ENCODE measurements at places on chromosomes 6 and 20.

GRCh38 chr6:32906539-32906938, 34.3 kb downstream of the HLA-DMB start:
- DNase-seq: no peak

- no peak for DNase-seq
Measured at GRCh38 chr6:82370788-82371187, 7.2 kb downstream of the TPBG start.

DNA sequence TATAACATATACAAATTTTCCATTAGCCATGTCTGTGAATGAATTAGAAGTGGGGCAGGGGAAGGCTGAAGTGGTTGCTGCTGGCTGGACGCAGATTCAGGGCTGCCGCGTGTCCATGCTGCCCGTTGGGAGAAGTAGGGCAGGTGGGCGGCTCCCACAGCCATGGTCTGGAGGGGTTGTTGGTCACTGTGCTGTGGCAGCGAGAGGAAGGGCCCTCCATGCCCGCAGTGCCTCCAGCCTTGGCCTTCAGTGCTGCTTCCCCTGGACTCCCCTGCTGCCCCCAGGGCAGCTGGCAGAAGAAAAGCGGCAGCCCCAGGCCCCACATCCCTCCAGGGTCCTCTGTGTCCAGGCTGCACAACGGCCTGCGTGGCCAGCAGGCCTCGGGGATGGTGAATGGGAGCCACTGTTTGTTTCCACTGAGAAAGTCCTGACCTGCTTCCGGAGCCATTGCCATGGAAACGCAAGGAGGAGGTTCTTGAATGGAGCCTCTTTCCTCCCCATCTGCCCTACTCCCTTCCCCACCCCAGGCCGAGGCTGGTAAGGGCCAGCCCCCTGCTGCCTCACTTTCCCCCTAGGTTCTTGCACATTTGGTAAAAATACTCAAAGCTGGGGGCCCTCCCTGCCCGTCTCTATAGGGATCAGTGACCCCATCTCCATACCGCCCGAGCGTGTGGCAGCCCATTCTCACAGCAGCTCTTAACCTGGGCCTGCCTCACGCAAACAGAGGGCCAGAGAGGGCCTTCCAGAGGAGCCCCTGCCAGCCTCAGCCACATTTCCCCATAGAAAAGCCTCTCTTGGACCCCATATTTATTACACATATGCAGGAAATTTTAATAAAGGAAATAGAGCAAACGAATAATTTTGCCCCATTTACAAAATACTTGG, 113.3 kb downstream of the SASH1 start:
- DNase-seq: no peak

DNA sequence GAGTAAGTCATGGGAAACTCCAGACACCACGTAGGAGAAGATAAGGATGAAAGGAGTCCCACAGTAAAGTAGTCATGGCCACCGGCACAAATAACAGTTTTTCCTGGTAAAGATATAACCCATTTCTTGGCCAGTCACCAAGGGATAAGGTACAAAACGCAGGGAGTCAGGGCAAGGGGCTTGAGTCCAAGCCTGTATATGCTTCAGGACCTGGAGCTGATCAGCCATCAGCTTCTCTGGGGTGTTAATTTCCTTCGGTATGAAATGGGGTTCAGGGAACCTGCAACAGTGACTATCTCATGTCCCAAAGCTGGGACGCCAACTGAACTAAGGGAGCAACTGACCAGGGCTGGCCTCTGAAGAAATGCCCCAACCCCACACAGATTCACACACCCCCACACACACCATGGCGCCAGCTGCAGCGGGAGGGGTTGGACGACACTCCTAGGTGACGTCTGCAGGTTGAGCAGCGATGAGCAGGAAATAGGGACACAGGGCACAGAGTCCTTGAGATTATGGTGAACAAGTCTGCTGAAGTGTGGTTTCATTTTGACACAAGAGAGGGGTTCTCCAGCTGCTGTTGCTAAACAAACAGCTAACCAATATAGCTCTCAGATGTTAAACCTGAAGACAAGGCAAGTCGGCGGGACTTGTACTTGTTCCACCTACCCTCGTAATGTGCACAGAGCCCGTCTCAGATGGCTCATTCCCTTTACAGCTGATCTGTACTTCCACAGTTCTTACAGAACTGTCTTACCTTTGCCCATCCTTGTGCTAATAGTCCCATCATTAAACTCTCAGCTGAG, 7.4 kb upstream of the ADTRP start:
- no peak for DNase-seq

DNA sequence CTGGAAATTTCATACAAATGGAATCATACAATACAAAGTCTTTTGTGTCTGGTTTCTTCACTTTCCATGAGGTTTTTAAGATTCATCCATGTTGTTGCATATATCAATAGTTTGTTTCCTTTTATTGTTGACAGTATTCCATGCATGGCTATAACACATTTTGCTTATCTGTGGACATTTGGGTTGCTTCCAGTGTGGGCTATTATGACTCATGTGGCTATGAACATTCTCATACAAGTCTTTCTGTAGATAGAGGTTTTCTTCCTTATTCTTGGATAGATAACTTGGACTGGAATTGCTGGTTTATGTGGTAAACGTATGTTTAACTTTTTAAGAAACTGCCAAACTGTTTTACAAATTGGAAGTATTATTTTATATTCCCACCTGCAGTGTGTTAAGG, 30.0 kb upstream of the KIF6 start:
- no peak for DNase-seq

DNA sequence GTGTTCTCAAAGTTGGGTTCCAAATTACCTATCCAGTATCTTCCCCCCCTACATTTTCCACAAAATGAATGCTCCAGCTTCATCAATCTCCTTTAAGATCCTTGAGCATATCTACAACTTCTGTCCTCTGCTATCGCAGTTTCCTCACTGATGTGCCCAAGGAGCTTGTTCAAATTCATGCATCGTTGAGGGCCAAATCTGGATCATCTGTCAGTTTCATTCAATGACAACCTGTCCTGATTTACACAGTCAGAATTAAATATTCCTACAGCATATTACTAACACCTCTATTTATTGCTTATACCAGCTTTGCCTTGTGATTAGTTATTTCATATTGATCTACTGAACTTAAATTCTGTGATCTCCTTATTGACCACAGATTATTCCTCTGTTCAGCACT, 68.7 kb downstream of the GRM1 start:
- DNase-seq: no peak

DNA sequence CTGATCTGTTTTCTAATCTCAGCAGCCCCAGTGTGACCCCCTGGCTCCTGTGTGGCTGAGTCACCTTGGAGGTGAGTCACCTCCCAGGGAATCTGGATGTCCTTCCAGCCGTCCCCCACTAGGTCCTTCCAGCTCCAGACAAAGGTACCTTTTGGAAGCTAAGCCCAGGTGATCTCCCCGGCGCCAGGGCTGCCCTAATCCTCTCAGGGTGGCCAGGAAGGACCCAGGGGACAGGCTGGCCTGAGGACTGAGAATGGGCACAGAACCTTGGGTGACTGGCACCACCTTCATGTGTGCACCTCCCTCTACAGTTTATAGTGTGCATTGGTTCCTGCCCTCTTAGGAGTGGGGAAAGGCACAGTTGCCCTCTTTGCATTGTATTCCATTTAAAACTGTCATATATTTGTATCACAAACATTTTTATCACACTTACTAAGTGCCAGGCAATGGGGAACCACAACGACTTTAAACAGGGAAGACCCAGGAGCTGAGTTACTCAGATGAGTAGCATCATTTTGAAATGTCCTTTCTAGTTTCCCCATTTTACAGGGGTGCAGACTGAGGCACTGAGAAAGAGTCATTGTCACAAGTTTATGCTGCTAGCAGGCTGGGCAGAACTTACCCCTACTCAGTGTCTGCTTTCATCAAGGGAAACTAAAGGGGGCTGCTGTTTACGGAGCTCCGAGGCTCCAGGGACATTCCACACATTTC, 2.6 kb upstream of the BPIFB4 start:
- DNase-seq: no peak

DNA sequence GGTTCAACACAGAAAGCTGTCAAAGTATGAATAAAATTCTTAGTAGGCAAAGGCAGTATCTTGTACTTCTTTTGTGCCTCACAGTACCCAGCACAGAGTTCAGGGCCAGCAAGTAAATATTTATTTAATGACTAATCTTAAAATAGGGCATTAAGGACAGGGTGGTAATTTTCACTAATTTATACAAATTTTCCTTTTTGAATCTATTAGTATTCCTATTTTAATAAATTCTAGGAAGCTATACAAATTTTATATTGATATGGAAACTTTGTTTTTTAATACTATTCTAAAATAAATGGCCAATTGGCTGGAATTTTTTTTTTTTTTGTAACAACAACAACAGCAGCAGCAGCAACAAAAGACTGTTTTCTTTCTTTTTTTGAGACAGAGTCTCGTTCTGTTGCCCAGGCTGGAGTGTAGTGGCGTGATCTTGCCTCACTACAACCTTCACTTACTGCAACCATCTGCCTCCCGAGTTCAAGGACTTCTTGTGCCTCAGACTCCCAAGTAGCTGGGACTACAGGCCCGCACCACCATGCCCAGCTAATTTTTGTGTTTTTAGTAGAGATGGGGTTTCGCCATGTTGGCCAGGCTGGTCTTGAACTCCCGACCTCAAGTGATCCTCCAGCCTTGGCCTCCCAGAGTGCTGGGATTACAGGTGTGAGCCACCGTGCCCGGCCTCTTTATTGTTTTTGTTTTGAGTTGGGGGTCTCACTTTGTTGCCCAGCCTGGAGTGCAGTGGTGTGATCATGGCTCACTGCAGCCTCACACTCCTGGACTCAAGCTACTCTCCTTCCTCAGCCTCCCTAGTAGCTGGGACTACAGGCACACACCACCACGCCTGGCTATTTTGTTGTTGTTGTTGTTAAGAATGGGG, 85.2 kb downstream of the FKBP5 start:
- no peak for DNase-seq

DNA sequence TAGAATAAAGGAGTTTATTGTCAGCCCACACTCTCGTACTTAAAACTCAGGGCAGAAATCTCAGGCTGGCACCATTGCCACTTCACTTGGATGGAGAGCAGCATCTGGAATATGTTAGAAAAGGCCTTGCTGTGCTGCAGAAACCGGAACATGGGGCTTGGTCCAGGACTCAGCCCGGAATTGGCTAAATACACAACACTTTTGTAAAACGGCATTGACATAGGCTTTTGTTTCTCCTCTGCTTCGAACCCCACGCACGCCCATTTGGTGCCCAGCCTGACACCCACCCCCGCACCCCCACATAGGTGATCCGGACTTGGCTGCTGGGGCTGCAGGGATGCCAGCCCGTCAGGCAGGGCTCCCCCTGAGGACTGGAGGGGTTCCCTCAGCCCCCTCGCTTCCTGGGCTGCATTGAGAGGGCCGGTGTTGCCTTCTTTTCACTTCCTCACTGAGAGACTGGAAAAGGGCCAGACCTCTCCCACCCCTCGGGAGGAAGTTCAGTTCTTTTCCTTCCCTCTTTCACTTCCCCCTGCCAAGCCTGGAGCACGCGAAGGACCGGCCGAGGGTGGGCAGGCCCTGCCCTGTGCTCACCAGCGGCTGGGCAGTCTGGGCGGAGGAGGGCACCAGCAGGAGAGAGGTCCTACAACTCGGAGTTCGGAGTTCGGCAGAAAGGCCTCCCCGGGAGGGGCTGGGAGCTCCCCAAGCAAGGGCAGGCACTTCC, 17.9 kb upstream of the CST3 start:
- no peak for DNase-seq

- no peak for DNase-seq
Measured at GRCh38 chr6:4486568-4487315, 289.5 kb upstream of the CDYL start.

- no peak for DNase-seq
Measured at GRCh38 chr6:151962246-151962846, 154.9 kb downstream of the ESR1 start.

DNA sequence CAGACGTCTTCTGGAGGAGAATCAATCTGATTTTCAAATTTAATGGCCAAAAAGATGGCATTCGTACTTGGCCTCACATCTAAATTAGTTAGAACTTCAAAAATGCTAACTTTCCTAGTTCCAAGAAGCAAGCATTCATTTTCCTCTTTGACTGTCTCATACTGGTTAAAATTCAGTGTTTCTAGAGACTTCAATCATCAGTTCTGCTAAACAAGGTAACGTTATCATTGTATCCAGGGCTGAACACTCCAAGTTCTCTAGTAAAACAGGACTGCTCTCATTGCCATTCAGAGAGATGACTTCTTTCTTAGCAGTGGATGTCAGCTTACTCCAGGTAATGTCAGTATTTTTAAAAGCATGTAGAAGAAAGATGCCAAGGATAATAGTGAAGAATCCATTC, 34.6 kb upstream of the ENTPD6 start:
- DNase-seq: no peak

DNA sequence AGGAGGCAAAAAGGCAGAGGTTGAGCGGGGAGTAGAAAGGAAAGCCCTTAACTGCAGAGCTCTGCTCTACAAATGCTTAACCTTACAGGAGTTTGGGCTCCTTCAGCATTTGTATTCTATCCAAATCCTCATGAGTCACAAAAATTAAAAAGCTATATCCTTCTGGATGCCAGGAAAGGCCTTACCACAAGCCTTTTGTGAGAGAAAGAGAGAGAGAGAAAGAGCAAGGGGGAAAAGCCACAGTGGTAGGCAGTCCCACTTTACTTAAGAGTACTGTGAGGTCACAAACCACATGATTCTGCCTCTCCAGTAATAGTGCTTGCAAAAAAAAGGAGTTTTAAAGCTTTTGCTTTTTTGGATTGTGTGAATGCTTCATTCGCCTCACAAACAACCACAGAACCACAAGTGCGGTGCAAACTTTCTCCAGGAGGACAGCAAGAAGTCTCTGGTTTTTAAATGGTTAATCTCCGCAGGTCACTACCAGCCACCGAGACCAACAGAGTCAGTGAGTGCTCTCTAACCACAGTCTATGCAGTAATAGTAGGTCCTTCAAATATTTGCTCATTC, at the start of gene RUNX2:
Gene RUNX2 (plus strand): TSS at position 375 of the 567 bp plus-strand sequence. CDS start 397 bp downstream, outside the sequence.
- no peak for DNase-seq

DNA sequence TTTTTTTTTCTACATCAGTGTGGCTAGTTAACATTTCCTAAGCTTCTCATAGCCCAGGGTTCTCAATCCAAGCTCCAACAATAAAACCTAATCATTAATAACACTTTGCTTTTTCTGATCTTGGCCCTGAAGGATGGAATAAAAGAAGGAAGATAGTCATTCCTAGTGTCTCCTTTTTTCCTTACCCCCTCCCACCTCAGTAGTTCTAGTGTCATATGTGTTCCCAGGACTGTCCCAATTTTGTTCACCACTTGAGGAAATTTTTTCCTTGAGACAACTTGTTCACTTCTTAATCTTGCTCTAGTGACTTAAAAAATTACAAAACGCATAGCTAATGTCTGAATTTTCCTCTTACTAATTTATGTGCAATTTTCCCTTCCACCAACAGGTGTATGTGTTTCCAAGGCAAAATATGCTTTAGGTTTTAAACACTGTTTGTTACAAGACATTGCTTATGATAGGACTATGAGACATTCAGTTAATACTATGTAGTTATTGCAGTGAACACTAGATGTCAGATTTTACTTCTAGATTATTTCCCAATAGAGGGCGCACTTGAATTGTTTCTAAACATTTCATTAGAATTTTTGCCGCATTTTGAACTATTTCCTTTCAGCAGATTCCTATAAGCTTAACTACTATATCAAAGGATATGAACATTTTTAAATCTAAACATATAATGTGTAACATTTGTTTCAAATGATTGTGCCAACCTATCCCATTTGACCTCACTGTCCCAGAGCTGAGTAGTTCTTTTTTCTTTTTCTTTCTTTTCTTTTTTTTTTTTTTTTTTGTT, 18.5 kb upstream of the C6orf141 start:
- DNase-seq: no peak

- DNase-seq: peak; percentile 72
Measured at GRCh38 chr20:11918981-11919380, 1.3 kb downstream of the BTBD3 start.

- DNase-seq: no peak
Measured at GRCh38 chr20:13260650-13261279, 39.7 kb downstream of the ISM1 start.

- DNase-seq: no peak
Measured at GRCh38 chr6:32432050-32432450, 7.6 kb upstream of the HLA-DRA start.
